Esophagus muscularis mucosa (tissue), 4 donors: ENCODE measurements at places on chromosomes 2 and 18. TPM values are rescaled to one million over a fixed set of nuclear protein-coding genes. Genes with fewer than 3 reads are reported as not detected.

DNA sequence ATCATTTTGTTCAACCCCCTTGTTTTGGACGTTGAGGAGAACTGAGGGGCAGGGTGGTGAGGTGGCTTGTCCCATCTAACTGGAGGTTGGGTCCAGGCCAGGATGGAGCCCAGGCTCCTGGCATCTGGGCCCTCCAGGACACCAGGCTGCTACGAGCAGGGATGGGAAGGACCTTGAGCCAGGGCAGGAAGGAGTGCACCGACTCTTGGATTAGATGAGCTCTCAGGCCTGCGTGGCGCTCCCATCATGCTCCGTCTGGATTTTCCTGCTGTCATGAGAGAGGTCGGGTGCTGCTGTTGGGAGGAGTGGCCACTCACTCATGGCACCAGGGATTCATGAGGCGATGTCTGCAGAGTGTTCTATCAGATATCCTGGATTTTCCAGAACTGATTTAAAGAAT, 18.3 kb upstream of the ALLC start:
- H3K36me3 ChIP-seq, result no peaks in the 10 kb centered on the region
- H3K4me3 ChIP-seq, result no peak overlapping the region
- H3K4me1 ChIP-seq, result no peaks in the 10 kb centered on the region
- no peak overlapping the region for H3K27ac ChIP-seq
- DNase-seq, result no peak
- no peaks in the 10 kb centered on the region for H3K27me3 ChIP-seq

GRCh38 chr18:63963615-63964256, 6.1 kb upstream of the SERPINB8 start:
- no peaks in the 10 kb centered on the region for H3K4me1 ChIP-seq
- no peak overlapping the region for H3K27ac ChIP-seq
- H3K36me3 ChIP-seq, result no peaks in the 10 kb centered on the region

- H3K27me3 ChIP-seq, result no peaks in the 10 kb centered on the region
- H3K36me3 ChIP-seq, result no peaks in the 10 kb centered on the region
- no peak overlapping the region for H3K27ac ChIP-seq
- DNase-seq, result no peak
- peaks cover 46% of the 10 kb centered on the region for H3K4me1 ChIP-seq
These were observed 11.1 kb downstream of the TRAK2 start for GRCh38 chr2:201440182-201440581.

GRCh38 chr18:68874361-68874760, 76.5 kb downstream of the CCDC102B start:
- DNase-seq, result no peak
- H3K4me3 ChIP-seq, result no peak overlapping the region
- no peaks in the 10 kb centered on the region for H3K36me3 ChIP-seq
- no peaks in the 10 kb centered on the region for H3K4me1 ChIP-seq

GRCh38 chr18:54860941-54861340, 32.7 kb downstream of the RAB27B start:
- no peak overlapping the region for H3K27ac ChIP-seq
- H3K4me3 ChIP-seq, result no peak overlapping the region
- no peaks in the 10 kb centered on the region for H3K4me1 ChIP-seq
- H3K36me3 ChIP-seq, result no peaks in the 10 kb centered on the region
- no peak for DNase-seq

DNA sequence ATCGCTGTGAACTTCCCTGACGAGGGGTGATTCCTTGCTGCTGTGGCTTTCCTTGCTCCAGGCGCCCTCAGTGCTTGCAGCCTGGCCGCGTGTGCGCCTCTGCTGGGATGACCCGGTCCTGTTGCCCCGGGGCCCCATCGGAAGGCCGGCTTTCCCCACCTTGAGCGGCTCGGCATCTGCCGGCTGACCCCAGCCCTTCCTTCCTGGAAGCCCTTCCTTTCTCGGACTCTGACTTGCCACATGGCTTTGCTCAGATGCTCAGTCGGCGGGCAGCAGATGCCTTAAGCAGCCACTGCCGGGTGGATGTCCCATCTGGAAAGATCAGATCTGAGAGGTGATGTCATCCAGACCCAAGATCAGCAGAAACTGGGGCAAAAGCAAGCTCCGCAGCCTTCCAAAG, 100.5 kb upstream of the ODC1 start:
- peaks cover 28% of the 10 kb centered on the region for H3K27me3 ChIP-seq
- H3K36me3 ChIP-seq, result no peaks in the 10 kb centered on the region
- H3K27ac ChIP-seq, result no peak overlapping the region
- H3K4me3 ChIP-seq, result no peak overlapping the region

- no peak for DNase-seq
- H3K27me3 ChIP-seq, result no peaks in the 10 kb centered on the region
- no peak overlapping the region for H3K4me3 ChIP-seq
These were observed 22.7 kb upstream of the TET3 start for GRCh38 chr2:73961823-73962615.

DNA sequence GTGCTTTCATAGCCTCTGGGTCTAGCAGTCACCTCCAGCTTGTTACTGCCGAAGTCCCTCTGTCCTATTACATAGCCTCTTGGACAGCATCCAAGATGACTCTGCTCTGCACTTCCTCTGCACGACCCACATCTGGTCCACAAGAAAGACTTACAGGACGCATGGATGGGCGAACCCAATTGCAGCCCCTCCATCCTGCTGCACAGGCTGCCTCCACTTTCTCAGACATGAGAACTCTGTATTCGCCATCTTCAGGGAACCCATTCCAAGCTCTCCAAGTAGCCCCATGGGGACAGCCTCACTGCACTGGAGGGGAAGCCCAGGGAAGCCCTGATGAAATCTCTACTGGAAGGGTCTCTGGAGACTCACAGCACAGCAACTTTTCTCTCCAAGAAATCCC, 172.1 kb downstream of the GFPT1 start:
- peak; percentile 86 for DNase-seq
- H3K4me3 ChIP-seq, result no peak overlapping the region
- H3K27ac ChIP-seq, result no peak overlapping the region

- H3K27ac ChIP-seq, result no peak overlapping the region
These were observed 21.9 kb downstream of the PPP3R1 start for GRCh38 chr2:68230241-68231060.

- no peak overlapping the region for H3K4me3 ChIP-seq
- no peaks in the 10 kb centered on the region for H3K36me3 ChIP-seq
- DNase-seq, result no peak
- no peaks in the 10 kb centered on the region for H3K4me1 ChIP-seq
- H3K27me3 ChIP-seq, result no peaks in the 10 kb centered on the region
These were observed 155.0 kb downstream of the ARHGAP15 start for GRCh38 chr2:143284087-143284675.

DNA sequence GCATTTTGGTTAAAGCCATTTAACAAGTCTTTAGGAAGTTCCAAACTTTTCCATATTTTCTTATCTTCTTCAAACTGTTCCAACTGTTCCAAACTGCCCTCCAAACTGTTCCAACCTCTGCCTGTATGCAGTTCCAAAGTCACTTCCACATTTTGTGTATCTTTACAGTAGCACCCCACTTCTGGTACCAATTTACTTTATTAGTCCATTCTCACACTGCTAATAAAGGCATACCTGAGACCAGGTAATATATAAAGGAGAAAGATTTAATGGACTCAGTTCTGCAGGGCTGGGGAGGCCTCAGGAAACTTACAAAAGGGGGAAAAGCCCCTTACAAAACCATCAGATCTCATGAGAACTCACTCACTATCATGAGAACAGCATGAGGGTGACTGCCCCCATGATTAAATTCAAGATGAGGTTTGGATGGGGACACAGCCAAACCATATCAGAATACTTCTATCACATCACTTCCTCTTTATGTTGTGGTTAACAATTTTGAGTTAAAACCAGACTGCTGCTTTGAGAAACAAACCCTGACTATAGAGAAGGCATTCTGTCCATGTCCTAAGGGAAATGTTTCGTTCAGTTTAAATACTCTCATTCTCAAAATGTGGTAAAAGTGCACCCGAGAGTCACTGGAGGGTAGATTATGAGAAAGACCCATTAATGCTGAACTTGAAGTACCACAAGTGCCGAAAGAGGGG, 11.0 kb downstream of the IL18R1 start:
- no peaks in the 10 kb centered on the region for H3K27me3 ChIP-seq
- H3K27ac ChIP-seq, result no peak overlapping the region
- H3K4me3 ChIP-seq, result no peak overlapping the region
- H3K4me1 ChIP-seq, result no peaks in the 10 kb centered on the region
- no peak for DNase-seq

DNA sequence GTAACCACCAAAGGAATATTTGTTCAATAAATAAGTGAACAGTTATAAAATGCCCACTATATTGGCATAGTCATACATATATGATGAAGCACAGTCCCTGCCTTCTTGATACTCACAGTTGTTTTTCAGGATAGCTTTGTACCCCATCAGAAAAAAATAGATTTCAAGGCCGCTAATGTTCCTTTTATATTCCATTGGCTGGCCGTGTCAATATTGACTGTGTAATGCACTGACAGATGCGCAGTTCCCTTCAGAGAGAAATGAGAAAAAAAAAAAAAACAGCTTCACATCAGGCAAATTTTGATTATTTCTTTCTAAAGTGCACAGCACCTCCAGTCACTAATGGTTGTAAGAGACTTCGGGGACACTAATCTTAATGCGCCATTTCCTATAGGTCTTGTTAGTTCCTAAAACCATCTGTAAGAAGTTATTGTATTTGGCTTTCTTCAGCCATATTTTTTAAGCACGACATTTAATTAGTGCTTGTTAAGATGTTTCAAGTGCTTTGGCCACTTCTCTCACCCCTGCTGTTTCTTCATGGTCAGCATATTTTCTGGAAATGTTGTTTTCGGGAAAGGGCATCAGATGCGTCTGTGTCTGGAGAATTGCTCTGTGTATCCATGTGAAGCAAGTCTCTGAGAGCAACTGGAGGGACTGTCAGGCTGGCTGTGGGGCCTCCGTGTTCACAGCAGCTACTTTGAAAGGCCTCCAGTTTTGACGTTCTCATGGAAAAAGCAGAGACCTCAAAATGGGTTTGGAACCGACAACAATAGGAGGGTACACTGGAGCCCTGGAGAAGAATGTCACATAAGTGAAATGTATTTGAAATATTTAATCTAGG, 378.3 kb downstream of the MTX2 start:
- peaks cover 61% of the 10 kb centered on the region for H3K27me3 ChIP-seq
- H3K4me3 ChIP-seq, result no peak overlapping the region
- no peaks in the 10 kb centered on the region for H3K36me3 ChIP-seq
- DNase-seq, result no peak

DNA sequence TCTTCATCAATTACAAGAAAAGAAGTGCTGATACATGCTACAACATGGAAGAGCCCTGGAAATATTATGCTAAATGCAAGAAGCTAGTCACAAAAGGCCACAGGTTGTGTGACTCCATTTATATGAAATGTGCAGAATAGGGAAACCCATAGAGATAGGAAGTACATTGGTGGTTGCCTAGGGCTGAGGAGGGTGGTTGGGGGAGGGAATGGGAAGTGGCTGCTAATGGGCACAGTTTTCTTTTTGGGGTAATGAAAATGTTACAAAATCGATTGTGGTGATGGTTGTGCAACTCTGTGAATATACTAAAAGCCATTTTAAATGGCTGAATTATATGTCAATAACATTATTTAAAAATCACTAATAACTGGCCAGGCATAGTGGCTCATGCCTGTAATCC, 24.3 kb upstream of the RESP18 start:
- no peaks in the 10 kb centered on the region for H3K36me3 ChIP-seq
- no peak overlapping the region for H3K27ac ChIP-seq
- H3K4me1 ChIP-seq, result peaks cover 11% of the 10 kb centered on the region
- no peak for DNase-seq
- no peak overlapping the region for H3K4me3 ChIP-seq

- H3K4me3 ChIP-seq, result no peak overlapping the region
- H3K27me3 ChIP-seq, result no peaks in the 10 kb centered on the region
- peaks cover 3% of the 10 kb centered on the region for H3K4me1 ChIP-seq
- no peak for DNase-seq
- H3K27ac ChIP-seq, result no peak overlapping the region
- H3K36me3 ChIP-seq, result no peaks in the 10 kb centered on the region
These were observed 34.8 kb downstream of the SDC1 start for GRCh38 chr2:20190170-20190569.

DNA sequence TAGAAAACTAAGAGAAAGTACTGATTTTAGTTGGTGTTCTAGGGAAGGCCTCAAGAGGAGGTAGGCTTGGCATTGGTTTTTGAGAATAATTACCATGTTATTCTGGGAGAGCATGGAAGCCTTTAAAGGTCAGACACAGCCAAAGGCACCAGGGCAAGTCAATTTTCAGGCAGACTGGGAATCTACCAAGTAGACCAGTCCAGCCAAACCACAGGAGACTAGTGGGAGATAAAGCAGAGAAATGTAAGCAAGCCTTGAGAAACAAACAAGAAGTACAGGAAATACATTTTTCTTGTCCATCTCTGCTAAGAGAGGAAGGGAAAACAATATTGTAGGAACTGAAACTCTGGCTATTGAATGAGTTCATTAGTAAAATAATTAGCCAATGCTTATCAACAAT, 5.5 kb upstream of the CCDC68 start:
- peak; percentile 42 for DNase-seq
- H3K4me1 ChIP-seq, result no peaks in the 10 kb centered on the region
- no peak overlapping the region for H3K27ac ChIP-seq
- H3K4me3 ChIP-seq, result no peak overlapping the region

- no peaks in the 10 kb centered on the region for H3K36me3 ChIP-seq
- H3K4me3 ChIP-seq, result no peak overlapping the region
- DNase-seq, result no peak
These were observed 61.4 kb downstream of the GPR39 start for GRCh38 chr2:132477962-132478361.

GRCh38 chr2:120541553-120541932, 194.1 kb upstream of the GLI2 start:
- DNase-seq, result no peak
- peaks cover 16% of the 10 kb centered on the region for H3K4me1 ChIP-seq
- no peak overlapping the region for H3K27ac ChIP-seq
- no peaks in the 10 kb centered on the region for H3K27me3 ChIP-seq

- DNase-seq, result no peak
- no peaks in the 10 kb centered on the region for H3K27me3 ChIP-seq
- H3K27ac ChIP-seq, result no peak overlapping the region
- no peak overlapping the region for H3K4me3 ChIP-seq
- H3K36me3 ChIP-seq, result no peaks in the 10 kb centered on the region
- H3K4me1 ChIP-seq, result peaks cover 22% of the 10 kb centered on the region
These were observed 53.4 kb downstream of the SLC40A1 start for GRCh38 chr2:189527041-189527750.

Gene ELOA2
- not detected for total RNA-seq

Gene FHL2
- total RNA-seq, result 114 TPM

Gene GCG
- not detected for total RNA-seq
